ENCODE measurements at places on chromosomes 12 and 14.

DNA sequence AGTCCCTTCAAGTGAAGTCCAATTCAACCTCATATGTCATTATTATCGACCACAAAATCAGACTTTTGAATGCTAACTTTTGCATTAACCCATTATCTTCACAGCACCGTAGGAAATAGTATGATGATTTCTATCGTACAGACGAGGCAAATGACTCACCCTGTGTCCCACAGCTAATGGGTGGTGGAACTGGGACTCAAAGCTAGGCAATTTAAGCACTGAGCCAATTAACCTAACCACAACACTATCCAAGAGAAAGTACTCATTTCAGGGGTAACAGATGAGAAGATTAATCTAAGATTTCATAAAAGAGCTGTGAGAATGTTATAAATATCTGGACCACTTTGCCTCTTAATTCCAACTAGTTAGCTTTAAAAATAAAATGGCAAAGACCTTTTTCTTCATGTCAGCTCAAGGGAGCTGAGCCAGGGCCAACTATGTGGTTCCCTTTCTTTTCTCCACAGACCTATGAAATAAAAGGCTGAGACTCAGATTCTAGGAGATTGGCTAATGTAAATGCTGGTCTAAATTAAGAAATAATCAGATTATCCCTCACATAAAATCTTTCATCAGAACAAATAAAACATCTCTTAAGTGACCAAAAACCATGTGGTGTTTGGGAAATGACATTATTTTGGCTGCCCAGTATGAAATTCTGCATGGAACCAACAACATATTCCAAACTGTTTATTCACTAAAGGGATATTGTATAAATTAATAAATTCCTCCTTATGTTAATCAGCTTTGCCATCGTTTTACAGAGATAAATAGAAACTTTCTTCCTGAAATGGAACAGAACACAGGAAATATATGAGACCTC, 4.9 kb downstream of the PTGER2 start:
- no peak for DNase-seq

DNA sequence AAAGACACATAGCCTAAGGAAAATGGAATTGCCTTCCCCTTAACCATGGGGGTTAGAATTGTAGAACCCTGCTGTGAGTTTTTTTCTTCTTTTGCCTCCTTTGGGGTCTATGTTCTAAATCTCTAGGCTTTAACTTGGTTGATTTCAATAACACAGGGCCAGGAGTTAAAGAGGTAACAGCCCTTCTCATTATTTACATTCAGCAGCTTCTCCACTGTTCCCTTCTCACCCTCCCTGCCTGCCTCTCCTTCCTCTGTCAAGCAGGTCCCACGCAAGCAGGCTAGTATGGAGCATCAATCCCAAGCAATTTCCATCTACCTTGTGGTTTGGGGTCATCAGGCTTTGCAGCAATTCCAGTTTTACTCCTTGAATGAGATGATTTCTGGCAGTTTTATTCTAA, 236.1 kb upstream of the G2E3 start:
- no peak for DNase-seq

DNA sequence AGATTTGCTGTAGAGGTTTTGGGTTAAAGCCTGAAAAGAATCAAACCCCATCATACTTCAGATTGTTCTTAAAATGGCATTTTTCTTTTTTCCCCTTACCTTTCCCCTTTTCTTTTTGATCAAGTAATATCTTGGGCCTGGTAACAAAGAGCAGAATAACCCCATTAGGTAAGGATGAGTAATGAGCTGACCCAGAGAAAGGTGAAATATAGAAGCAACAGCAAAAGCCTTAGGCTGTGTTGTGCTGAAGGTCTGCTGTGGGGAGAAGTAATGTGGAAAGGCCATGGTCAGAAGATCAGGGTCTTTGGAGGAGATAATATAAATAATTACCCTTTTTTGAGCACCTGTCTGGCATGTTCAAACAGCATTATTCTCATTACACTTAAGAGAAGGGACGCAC, 42.3 kb downstream of the MIA2 start:
- no peak for DNase-seq

GRCh38 chr14:80577599-80577998, 363.9 kb downstream of the CEP128 start:
- DNase-seq, result no peak

- no peak for DNase-seq
These were observed 290.7 kb upstream of the AMIGO2 start for GRCh38 chr12:47370421-47370820.

DNA sequence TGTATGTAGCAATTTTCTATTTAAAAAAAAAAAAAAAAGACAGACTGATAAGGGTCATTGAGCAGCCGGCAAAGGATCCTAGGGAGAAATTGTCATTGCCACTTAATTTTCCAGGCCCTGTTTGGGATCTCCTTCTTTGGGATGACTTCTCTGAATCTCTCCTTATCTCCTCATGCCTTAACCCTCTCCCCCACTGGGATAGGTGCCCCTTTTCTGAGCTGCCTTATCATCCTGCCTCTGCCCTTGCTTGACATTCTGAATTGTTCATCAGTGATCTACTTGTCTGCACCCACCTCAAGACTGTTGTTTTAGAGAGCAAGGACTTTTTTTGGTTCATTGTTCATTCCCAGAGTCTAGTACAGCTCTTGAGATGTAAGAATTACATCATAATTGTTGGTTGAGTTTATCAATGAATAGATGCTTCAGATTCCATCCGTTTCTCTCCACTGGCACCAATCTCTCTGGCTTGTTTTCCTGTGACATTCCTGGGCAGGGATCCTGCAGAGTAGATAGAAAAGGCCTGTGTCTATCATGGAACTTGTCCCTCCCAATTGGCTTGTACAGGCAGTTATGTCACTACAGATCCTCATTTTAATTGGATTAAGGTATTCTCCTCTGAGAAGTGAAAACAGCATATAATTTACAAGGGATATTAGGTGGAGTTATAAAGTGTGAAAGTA, 42.6 kb downstream of the SOCS2 start:
- DNase-seq, result no peak

GRCh38 chr14:30559638-30560091, 707 bp downstream of the G2E3 start:
- no peak for DNase-seq

DNA sequence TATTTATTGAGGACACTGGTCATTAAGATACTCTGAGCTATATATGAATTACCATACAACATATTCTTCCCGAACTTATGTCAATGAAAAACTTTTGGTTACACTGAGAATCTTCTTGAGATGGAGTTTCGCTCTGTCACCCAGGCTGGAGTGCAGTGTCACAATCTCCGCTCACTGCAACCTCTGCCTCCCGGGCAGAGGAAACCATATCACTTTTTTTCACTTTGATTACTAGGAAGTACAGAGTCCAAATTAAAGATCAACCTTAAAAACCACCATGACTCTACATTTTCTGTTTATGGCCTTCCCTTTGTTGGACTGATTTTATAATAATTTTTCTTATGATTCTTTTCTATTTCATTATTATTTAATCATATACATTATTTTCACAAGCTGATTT, 336.5 kb downstream of the FSCB start:
- no peak for DNase-seq

DNA sequence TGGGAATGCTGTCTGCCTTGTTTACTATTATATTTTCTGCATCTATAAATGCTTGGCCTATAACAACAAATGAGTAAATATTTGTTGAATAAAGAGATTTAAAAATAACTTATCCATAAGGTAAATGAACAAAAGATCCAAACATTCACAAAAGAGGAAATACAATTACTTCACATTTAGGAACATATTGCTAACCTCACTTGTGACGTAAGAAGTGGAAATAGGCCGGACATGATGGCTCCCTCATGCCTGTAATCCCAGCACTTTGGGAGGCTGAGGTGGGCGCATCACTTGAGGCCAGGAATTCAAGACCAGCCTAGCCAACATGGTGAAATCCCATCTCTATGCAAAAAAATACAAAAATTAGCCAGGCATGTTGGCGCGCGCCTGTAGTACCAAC, 25.7 kb upstream of the CKAP4 start:
- DNase-seq, result no peak

DNA sequence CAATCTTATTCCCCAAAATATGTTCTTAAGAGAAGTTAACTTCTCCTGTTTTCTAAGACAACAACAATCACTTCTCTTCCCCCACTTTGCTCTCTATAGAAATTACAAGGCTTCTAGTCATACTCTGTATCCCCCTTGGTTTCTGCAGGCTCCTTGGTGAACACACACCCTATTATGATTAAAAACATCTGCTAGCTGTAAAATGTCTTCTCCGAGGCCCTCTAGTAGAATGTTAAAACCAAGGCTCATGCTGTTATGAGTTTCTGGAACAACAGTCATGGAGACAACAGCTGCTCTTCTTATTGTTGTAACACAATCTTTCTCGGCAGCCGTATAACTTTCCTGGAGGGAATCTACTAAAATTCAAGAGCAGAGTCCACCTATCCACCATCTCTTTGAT, 397.5 kb upstream of the CCDC196 start:
- no peak for DNase-seq

DNA sequence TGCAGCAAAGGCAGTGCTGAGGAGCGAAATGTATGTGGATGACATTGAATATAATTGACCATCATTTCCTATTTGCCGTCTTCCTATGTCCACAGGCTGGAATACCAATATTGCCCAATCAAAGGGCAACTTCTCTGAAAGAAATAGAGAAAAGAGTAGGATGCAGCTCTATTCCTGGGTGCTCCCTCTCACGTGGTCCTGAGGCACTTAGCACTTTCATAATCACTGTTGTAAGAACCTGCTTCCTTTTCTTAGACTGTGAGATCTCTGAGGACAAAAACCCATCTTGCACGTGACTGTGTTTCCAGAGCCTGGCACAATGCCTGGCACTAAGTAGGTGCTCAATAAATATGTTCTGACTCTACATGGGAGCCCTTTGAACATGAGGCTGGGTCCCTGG, 122.7 kb upstream of the CPM start:
- no peak for DNase-seq

DNA sequence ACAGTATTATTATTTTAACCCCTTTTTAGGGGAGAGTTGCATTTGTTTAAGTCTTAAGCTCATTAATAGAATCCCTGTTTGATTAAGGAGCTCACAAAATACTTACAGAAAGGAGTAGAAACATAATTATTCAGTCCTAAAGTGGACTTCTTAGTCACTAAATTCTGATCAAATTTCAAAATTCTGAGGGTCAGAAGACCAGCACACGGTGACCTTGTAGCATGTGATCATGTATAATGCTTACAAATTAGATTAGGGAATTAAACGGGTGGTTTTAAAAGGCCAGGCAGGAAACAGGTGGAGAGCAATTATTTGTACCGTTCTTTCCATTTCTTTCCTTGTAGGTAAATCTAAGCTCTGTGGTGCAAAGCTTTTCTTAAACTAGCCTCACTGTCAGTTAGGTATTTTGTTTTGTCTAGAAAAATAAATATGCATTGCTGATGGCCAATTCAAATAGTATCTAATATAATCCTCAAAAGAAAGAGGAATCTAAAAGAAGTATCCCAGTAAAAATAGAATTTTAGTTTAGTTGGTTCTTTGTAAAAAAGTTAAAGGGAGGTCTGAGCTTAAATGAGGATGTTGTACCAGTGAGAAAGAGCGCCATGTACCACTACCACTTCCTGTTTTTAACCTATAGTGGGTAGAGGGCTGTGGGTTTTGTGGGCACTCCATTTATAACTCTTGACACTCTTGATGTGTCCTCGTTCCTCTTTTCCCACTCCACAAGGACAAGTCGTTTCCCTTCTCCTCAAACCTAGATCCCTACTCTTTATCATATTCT, 51.1 kb downstream of the SLC38A1 start:
- DNase-seq, result peak; percentile 61

DNA sequence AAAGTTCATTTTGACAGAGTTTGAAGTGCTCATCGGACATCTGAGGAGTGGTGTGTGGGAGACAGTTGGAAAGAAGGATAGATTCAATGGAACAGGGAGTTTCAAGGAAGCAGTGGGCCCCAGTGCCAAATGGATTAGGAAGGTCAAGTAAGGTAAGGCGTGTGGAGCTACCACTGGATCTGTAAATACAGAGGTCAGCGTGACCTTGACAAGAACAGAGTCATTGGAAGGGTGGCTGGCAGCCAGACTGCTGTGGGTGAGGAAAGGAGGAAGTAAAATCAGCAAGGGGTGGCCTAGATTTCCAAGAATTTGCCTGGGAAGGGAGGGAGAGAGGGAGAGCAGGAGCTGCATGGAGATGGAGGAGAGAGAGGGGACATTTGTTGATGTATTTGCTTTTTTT, 68.2 kb upstream of the IGF1 start:
- no peak for DNase-seq

DNA sequence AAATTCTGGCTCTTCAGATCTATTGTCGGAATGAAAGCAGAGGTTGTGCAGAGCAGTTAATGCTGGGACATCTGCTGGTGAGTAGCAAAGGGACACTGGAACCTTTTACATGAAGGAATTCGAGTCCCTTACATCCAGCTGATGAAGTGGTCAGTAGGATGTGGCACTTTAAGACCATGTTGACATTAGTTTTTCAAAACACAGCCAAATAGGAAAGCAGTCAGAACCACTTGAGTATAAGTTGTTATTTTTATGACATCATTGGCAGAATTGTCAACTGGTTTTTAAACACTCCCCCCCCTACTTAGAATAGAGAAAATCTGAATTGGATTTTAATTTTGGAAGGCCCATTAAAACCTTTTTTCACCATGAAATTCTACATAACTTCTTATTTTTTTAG, 46.8 kb upstream of the AMN start:
- no peak for DNase-seq

- DNase-seq, result no peak
These were observed 22.2 kb upstream of the PLEKHG3 start for GRCh38 chr14:64681796-64682710.

DNA sequence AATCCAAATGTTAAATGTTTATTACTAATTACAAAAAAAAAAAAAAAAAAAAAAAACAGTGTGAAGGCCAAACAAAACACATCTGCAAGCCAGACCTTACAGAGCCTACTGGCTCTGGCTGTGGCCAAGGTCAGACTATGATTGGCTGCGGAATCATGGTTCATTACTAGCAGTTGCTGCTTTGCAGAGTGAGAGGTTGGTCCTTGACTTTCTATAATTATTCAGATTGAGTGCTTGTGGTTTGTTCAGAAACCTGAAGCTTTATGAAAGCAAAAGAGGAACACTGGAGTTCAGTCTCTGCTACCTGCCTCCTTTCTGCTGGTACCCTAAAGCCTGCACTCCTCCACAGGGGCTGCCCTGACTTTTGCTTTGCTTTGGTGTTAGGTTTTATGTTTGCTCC, 550.9 kb downstream of the BCL11B start:
- no peak for DNase-seq

- DNase-seq, result no peak
These were observed 168.5 kb upstream of the RTL1 start for GRCh38 chr14:101072070-101072469.

- DNase-seq, result no peak
These were observed 362.8 kb upstream of the TBX3 start for GRCh38 chr12:115046805-115047204.

GRCh38 chr12:13182881-13183280, 13.6 kb upstream of the EMP1 start:
- no peak for DNase-seq

- DNase-seq, result no peak
These were observed 84.6 kb downstream of the ITPR2 start for GRCh38 chr12:26748412-26748740.

DNA sequence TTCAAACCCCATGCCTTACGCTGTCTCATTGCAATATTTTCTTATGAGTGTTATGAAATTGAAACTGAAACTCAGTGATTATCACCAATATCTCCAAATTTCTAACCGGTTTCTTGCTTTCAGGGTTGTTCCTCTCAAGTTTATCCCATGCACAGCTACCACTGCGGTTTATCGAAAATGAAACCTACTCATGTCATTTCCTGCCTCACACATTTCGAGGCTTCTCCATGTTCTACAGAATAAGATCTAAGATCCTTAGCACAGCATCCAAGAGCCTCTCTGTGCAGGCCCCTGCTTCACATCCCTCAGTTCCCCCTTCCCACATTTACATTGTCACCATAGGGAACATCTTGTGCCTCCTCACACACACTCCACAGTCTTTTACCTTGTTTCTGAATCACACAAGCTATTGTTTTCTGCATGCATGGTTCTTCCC, 45.5 kb upstream of the FAR2 start:
- DNase-seq, result peak; percentile 53
